ENCODE measurements at places on chromosomes 12 and 14. TPM values are rescaled to one million over a fixed set of nuclear protein-coding genes. Genes with fewer than 3 reads are reported as not detected.

The ZBTB1 gene
- 21.3 TPM for total RNA-seq

- no peak for DNase-seq
Measured at GRCh38 chr12:85971800-85972199, 97.7 kb downstream of the NTS start.

DNA sequence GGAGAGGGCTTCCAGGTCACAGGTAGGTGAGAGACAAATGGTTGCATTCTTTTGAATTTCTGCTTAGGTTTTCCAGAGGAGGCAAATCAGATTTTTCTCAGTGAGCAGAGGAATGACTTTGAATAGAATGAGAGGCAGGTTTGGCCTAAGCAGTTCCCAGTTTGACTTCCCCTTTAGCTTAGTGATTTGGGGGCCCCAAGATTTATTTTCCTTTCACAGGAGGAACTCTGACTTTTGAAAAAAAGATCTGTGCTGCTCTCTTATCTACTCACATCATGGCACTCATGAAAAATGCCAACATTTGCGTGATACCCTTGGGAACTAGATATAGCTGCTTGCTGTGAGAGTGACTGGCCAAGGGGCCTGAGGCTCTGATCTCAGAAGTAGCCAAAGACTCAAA, 58.0 kb upstream of the EVL start:
- no peak for DNase-seq

- DNase-seq: no peak
Measured at GRCh38 chr14:58697930-58698642, 60.3 kb downstream of the DACT1 start.

The OASL gene
- 3.2 TPM for total RNA-seq

- peak; percentile 17 for DNase-seq
Measured at GRCh38 chr14:68363843-68364767, 428.8 kb downstream of the ZFP36L1 start.

GRCh38 chr12:24036438-24037216, 87.2 kb upstream of the SOX5 start:
- DNase-seq: no peak

The SDS gene
- 0.11 TPM for total RNA-seq

The ADCY6 gene
- total RNA-seq: 15.6 TPM

The CISTR gene
- not detected for total RNA-seq
